Suprapubic skin (tissue), 4 donors: ENCODE measurements at places on chromosomes 6 and 20. TPM values are rescaled to one million over a fixed set of nuclear protein-coding genes. Genes with fewer than 3 reads are reported as not detected.

DNA sequence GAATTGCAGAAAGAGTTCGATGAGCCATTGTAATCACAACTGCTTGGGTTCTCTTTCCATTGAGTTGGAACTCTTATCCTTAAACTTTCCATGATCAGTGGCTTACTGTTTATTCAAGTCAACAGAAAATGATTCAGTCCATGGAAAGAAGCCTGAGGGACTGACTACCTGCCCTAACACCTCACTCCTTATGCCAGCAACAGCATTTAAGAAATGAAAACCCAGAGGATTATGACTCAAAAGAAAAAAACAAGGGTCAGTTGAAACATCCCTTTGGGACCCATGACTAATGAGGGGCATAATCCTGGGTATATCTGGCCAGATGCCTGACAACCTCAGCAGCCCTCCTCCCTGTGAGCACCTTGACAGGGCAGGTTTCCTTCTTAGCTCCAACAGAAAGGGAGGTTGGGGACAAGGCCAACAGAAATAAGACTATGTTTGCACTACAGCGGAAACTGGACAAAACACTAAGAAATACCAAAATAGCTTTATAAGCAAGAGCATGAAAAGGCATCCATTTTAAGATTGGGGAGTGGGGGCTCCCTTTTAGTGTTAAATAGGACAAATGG lies 106.7 kb downstream of the MAP3K5 start:
- no peaks in the 10 kb centered on the region for H3K4me1 ChIP-seq
- no peaks in the 10 kb centered on the region for H3K36me3 ChIP-seq
- H3K4me3 ChIP-seq, result no peak overlapping the region

DNA sequence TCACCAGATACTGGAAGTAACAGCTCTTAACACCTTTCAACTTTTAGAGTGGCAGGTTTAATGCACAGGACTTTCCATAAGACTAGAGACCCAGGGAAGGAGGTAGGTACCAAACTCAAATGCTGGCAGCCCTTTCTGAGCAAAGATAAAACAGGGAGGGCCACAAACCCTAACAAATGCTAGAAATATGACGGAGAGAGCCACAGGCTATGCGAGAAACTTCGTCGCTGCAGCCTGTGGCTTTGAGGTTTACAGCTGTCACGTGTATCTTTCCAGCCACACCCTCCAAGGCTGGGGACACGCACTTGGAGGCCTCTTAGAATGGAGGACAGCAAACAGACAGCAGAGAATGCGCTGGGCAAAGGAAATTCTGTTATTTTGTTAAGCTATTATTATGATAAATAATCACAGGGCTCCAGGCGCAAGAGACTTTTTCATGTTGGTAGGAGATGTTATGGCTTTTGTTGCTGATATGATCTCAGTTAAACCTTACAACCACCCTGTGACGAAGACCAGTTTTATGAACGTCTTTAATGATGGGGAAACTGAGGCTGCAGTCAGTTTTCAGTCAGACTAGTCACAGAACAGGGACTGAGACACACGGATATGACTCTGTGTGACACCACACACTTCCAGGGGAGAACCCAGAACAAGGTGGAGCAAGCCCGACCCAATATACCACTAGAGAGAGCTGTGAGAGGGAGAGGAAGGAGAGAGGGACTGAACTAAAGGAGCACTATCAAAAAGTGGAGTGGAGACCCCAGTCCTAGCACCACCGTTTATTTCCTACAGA lies 2.0 kb downstream of the TRAM2 start:
- no peaks in the 10 kb centered on the region for H3K27me3 ChIP-seq
- peak overlapping the region; percentile 95 for H3K27ac ChIP-seq
- H3K36me3 ChIP-seq, result no peaks in the 10 kb centered on the region
- no peak for DNase-seq
- peak overlapping the region; percentile 83 for H3K4me3 ChIP-seq
- peaks cover 72% of the 10 kb centered on the region for H3K4me1 ChIP-seq

- no peaks in the 10 kb centered on the region for H3K36me3 ChIP-seq
- H3K27me3 ChIP-seq, result no peaks in the 10 kb centered on the region
- DNase-seq, result no peak
Observed at GRCh38 chr6:114315831-114316595, 26.8 kb downstream of the HS3ST5 start.

Gene NKX2-2
- not detected for total RNA-seq
